ENCODE measurements at places on chromosomes 13 and 19. TPM values are rescaled to one million over a fixed set of nuclear protein-coding genes. Genes with fewer than 3 reads are reported as not detected.

Gene FFAR1
- total RNA-seq, result not detected

Gene TBC1D4
- total RNA-seq, result 12.3 TPM

Gene CEACAM18
- 0.24 TPM for total RNA-seq

Gene PDX1
- total RNA-seq, result not detected

Gene ACER1
- not detected for total RNA-seq

Gene MAB21L1
- not detected for total RNA-seq

Gene PLIN5
- 1.3 TPM for total RNA-seq

Gene CNFN
- 0.35 TPM for total RNA-seq

Gene RASIP1
- 4.6 TPM for total RNA-seq

Gene KLK13
- 2.8 TPM for total RNA-seq

Gene RABAC1
- 23.2 TPM for total RNA-seq

Gene CLEC17A
- total RNA-seq, result not detected

Gene NLRP9
- total RNA-seq, result not detected

Gene REEP6
- total RNA-seq, result 64.2 TPM

Gene CCDC70
- not detected for total RNA-seq

Gene CACNG8
- total RNA-seq, result not detected

Gene PLPP2
- total RNA-seq, result 4.4 TPM

Gene CEBPA
- 0.49 TPM for total RNA-seq

Gene ZNF563
- total RNA-seq, result 0.69 TPM

Gene PPP6R1
- total RNA-seq, result 115 TPM

Gene ZNF701
- total RNA-seq, result 15.2 TPM

Gene ZNF625
- 0.13 TPM for total RNA-seq

Gene APC2
- total RNA-seq, result 0.40 TPM

Gene OR10H1
- not detected for total RNA-seq

Gene UHRF1
- total RNA-seq, result 91.4 TPM

Gene NDUFB7
- 313 TPM for total RNA-seq

Gene CEACAM21
- total RNA-seq, result 0.18 TPM

Gene EDDM13
- total RNA-seq, result 3.4 TPM

Gene TSSK6
- total RNA-seq, result 2.4 TPM

Gene PSG7
- total RNA-seq, result not detected

Gene ZNF541
- 0.04 TPM for total RNA-seq

Gene KLF1
- total RNA-seq, result 144 TPM

Gene ZNF426
- 11.3 TPM for total RNA-seq

Gene NPHS1
- total RNA-seq, result not detected

Gene ZNF556
- total RNA-seq, result 0.11 TPM

Gene F10
- total RNA-seq, result not detected

Gene ZNF302
- 0.56 TPM for total RNA-seq

Gene TMIGD2
- not detected for total RNA-seq

Gene PRSS57
- total RNA-seq, result 2.0 TPM

Gene CRTC1
- total RNA-seq, result 4.3 TPM

Gene SYNGR4
- total RNA-seq, result not detected

Gene A1BG
- 11.8 TPM for total RNA-seq

Gene TEX26
- total RNA-seq, result not detected

Gene SLC25A41
- total RNA-seq, result 4.2 TPM

Gene ZIK1
- 0.27 TPM for total RNA-seq

Gene CATSPERD
- total RNA-seq, result not detected

Gene LGALS4
- 1.1 TPM for total RNA-seq

Gene MAG
- total RNA-seq, result 6.4 TPM

Gene PRKACA
- total RNA-seq, result 57.8 TPM
